ENCODE measurements at places on chromosomes 6 and 20.

GRCh38 chr6:136618086-136618485 is 67.9 kb upstream of the MAP7 start:
- no peak for DNase-seq

GRCh38 chr20:53664121-53664520 is 70.5 kb upstream of the ZNF217 start:
- no peak for DNase-seq

DNA sequence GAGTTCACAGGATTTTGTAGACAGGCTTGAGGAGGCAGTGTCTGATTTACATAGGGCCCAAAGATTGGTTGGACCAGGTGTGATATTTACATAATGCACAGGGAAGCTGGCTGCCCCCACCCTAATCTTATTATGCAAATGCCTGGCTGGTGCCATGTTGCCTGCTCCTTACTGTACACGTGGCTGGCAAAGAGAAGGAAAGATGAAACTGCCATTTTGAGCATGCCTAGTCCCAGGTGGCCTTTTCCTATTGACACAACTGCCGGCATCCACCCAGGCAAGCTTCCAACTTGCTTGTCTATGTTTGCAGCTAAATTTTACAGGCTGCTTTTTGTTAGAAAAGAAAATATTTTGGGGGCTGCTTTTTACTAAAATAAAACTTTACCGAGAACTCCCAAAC is 174.6 kb downstream of the LMBRD1 start:
- DNase-seq: no peak

GRCh38 chr6:85408039-85408438 is 41.8 kb upstream of the NT5E start:
- no peak for DNase-seq

DNA sequence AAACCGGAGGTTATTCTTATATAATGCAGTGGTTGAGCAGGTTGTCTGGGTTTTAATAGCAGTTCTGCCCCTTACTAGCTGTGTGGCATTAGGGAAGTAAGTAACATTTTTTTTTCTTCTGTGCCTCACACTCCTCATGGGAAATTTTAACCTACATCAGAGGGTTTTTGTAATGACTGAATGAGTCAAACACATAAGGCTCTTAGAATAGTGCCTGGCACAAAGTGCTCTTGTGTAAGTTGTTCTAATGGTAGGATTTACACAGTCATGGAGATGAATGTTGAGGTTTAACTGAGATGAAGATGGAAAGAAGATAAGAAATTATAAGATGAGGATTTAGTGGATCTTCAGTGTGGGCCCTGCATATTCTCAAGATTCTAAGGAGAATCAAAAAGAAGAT is 68.4 kb upstream of the PHIP start:
- no peak for DNase-seq

DNA sequence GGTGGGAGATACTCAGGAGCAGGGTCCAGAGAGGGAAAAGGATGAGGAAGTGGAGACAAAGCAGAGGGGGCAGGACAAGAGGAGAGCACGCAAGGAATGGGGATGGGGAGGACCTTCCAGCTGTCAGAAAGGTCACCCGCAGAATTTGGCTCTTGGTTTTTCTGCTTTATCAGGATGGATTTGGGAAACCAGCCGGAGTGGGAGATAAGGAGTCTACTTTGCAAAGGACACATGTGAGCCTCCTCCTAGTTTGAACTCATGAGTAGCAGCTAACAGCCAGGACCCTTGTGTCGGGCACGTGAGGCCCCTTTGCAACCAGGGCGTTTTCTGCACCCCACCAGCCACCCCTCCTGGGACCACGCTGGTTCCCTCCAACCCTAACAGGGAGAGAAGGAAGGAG is 7.6 kb upstream of the MICA start:
- DNase-seq: no peak

DNA sequence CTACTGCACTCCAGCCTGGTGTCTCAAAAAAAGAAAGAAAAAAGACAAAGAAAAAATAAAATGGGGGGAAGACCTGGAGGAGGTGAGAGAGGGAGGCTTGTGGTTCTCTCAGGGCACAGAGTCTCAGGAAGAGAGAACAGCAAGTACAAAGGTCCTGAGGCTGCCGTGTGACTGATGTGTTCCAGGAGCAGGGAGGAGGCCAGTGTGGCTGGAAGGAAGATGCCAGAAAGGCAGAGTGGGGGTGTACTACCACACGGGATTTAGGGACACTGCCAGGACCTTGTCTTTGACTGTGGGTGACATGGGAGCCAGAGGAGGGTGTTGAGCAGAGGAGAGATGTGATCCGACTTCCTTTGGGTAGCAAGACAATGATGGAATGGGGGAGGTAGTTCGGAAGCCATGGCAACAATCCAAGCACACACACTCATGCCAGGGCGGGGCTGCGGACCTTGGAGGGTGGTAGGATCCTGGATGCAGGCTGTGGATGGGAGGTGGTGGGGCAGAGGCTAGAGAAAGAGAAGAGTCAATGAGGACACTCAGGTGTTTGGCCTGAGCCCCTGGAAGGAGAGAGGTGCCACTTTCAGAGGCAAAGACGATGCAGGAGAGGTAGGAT is 136.4 kb upstream of the PTPN1 start:
- DNase-seq: no peak

GRCh38 chr20:60768216-60768615 is 483.8 kb upstream of the CDH4 start:
- no peak for DNase-seq

DNA sequence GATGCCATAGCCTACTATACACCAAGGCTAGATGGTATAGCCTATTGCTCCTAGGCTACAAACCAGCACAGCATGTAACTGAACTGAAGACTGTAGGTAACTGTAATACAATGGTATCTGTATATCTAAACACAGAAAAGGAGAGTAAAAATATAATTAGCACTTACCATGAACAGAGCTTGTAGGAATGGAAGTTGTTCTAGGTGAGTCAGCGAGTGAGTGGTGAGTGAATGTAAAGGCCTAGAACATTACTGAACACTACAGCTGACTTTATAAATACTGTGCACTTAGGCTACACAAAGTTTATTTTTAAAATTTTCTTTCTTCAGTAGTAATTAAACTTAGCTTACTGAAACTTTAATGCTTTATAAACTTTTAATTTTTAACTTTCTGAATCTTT is 129.5 kb downstream of the BTBD9 start:
- DNase-seq: no peak

DNA sequence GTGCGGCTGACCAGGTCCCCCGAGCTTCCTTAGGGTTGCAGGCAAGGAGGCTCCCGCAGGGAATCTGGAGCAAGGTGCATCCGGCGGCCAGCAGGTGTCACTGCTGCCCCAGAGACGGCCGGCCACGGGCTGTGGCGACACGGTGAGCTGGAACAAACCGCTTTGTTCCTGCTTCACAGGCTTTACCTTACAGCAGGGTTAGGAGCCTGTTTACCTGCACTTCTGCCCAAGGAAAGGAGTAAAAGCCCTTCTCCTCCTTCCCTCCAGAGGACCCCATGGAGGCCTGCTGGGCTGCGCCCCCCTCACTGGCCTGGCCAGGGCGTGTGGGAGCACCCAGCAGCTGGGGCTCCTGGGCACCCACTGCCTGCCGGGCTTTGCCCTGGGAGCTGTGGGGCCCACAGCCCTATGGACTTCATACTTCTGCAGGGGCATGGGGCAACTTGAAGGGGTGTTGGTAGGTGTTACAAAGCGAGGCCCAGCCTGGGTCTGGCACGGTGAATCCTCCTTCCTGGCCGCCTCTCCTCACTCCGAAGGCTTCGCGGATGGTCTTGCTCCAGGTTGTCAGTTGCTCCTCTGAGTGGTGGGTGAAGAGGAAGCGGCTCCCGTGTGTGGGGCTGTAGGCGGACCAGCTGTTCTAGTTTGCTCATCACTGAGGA is 88.4 kb downstream of the CDC5L start:
- DNase-seq: peak; percentile 77

- DNase-seq: peak; percentile 40
Observed at GRCh38 chr6:42555477-42556457, 8.1 kb upstream of the UBR2 start.

- DNase-seq: no peak
Observed at GRCh38 chr6:58419321-58419720, 1101.9 kb downstream of the PRIM2 start.

- no peak for DNase-seq
Observed at GRCh38 chr6:72651967-72652956, 30.4 kb downstream of the KCNQ5 start.

DNA sequence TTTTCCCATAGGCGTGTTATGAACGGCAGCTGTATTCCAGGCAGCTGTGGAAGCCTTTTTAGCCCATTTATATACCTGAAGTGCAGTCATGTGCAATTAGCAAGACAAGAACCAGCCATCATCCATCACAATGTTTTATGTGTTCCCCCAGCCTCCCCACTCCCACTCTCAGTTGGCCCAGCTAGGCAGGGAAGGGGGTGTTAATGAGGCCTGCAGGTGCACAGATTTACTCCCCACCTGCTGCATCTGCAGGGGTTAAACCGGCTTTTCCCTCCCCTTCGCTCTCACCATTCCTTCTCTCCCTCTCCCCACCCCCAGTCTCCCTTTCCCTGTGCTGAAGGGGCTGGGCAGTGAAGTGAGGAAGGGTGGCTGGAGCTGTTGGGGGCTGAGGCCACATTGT is 149.8 kb upstream of the AKAP12 start:
- DNase-seq: no peak

DNA sequence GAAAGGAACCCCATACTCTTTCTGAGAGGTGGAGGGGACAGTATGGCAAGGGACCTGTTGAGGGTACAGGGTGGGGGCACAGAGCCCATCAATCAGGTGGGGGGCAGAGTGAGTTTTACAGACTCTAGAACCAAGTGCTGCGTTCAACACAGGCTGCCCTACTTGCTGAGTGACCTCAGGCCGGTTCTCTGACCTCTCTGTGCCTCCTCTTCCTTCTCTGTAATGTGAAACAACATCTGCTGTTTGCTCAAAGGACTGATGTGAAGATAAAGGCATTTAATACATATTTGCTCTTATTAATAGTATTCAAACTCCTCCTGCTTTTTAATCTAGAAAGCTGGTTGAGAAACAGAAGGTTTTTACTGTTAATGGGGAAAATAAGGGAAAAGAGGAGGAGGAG is 25.9 kb upstream of the APMAP start:
- DNase-seq: no peak

DNA sequence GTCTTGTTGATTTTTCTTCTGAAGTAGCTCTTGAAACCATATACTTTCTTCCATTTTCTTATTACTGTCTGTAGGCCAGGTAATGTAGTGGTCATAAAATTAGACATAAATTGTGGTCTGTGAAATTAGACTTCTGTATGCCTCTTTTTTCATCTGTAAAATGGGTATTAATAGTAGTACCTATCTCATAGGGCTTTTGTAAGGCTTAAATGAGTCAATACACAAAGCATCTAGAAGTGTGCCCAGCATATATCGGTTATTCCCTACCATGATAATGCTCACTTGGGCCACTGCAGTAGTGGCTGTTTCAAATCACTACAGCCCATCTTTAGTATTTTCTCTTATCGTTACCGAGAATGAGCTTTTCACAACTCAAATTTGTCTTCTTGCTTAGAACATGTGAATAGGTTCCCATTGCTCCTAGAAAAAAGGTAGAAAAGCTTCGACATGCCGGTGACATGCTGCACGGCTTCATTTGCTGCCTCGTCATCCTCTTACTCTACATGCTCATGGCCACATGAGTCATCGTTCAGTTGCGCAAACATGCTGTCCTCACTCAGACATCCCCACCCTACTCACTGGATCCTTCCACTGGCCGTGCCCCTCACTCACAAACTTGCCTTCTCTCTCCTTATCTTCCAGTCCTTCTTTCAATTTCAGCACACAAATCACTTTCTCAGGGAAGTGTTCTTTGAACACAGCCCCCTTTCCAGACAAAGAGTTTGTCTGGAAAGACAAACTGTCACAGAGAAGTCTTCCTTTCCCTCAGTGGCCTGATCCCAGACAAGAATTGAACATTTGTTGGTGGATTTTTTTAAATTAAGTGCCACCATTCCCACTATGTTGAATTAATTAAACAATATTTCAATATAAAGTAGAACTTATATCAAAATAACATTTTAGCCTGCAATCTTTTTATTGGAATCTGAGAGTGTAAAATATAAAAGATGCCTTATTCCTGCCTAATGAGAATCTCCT is 32.2 kb upstream of the ERVFRD-1 start:
- no peak for DNase-seq

- no peak for DNase-seq
Observed at GRCh38 chr6:45704056-45704800, 311.4 kb downstream of the CLIC5 start.

DNA sequence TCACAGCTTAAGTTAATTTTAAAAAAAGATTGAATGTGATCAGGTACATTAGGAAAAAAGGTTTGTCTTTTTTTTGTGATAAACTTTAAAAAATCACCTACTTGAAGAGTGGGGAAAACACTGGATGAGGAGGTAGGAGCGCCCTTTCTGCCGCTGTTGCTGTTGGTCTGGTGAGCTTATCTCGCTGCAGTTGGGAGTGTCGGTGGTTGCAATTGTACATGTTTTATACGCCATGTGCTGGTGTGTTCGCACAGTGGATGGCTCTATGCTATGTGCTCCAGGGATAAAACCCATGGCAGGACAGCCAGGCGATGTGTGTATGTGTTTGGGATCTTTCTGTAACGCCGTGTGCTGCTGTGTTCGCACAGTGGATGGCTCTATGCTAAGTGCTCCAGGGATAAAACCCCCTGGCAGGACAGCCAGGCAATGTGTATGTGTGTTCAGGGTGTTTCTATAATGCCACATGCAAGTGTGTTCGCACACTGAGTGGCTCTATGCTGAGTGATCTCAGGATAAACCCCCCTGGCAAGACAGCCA is 1.7 kb downstream of the SLC22A3 start:
- no peak for DNase-seq

- DNase-seq: no peak
Observed at GRCh38 chr6:46284475-46284874, 113.7 kb upstream of the ENPP5 start.

- DNase-seq: no peak
Observed at GRCh38 chr6:151701911-151702562, 105.4 kb upstream of the ESR1 start.

GRCh38 chr20:615514-615913 is 5.4 kb upstream of the TCF15 start:
- DNase-seq: no peak

DNA sequence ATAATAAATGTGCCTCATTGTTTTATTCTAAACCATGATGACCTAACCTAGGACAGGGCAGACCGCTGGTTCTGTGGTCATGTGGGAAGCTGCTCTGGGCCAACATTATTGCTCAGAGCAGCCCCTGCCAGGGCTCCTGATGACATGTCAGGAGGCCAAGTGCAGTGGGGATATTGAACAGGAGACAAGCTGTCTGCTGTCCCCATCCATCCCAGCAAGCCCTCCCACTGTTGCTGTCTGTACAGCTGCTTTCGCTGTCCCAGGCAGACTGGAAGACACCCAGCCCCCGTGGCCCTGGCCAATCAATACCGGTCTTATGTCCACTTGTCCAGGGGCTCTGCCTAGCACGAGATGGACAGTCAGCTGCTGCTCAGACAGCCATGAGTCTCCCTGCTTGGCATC is 43.2 kb upstream of the FNDC1 start:
- no peak for DNase-seq

- no peak for DNase-seq
Observed at GRCh38 chr20:43605715-43606114, 15.0 kb downstream of the IFT52 start.

DNA sequence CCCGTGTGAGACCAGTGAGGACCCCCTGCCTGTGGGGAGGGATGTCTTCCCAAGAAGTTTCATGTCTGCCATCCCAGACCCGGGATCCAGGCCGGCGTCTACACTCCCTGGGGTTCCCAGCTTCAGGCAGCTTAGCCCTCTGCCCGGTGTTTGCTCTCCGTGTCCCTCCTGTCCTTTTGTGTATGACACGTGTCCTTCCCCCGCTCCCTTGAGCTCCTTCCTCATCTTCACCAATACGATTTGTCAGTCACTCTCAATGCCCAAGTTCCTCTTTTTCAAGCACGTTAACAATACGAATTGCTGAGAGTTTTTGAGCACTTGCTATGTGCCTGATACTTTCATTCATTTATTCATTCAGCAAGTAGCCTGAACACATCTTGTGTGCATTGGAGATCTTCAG is 115.6 kb upstream of the PTPN1 start:
- no peak for DNase-seq
